NCI-H69 (cell line): ENCODE measurements at places on chromosomes 7 and 10.

- no peak for DNase-seq
These were observed 48.9 kb downstream of the PYROXD2 start for GRCh38 chr10:98366062-98366530.

GRCh38 chr7:155531681-155532080 lies 14.7 kb downstream of the CNPY1 start:
- no peak for DNase-seq

DNA sequence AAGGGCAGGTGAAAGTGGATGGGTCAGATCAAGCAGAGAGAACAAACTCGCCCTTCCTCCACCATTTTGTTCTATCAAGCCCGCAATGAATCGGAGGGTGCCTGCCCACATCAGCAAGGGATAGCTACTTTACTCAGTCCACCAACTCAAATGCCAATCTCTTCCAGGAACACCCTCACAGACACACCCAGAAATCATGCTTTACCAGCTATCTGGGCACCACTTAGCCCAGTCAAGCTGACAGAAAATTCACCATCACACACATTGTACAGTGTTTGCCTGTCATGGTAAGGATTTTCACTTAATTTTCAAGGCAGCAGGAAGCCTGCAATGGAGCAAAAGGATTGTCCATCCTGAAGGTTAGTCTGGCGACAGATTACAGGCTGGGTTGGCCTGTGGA lies 75.2 kb downstream of the FAM107B start:
- DNase-seq, result no peak

GRCh38 chr10:13721486-13721885 lies 134.7 kb downstream of the PRPF18 start:
- no peak for DNase-seq

GRCh38 chr10:80187465-80188409 lies 17.6 kb downstream of the ANXA11 start:
- DNase-seq, result peak; percentile 81

GRCh38 chr10:79374312-79375191 lies 27.3 kb downstream of the PPIF start:
- peak; percentile 59 for DNase-seq

- DNase-seq, result peak; percentile 68
These were observed 106.0 kb downstream of the GRID1 start for GRCh38 chr10:86260564-86260963.

GRCh38 chr7:75916259-75916658 lies 1.3 kb downstream of the POR start:
- no peak for DNase-seq

- DNase-seq, result peak; percentile 66
These were observed 24.6 kb upstream of the MKLN1 start for GRCh38 chr7:131302876-131303707.

- no peak for DNase-seq
These were observed 120.8 kb upstream of the RET start for GRCh38 chr10:42956045-42956444.

- peak; percentile 94 for DNase-seq
These were observed at the start of the genes MRM2 and NUDT1 for GRCh38 chr7:2241580-2242540. Gene MRM2 (minus strand): TSS chr7:2242205. CDS start chr7:2242169, 36 bp downstream. Gene NUDT1 (plus strand): TSS chr7:2242226. CDS start chr7:2244575, 2,349 bp downstream.

DNA sequence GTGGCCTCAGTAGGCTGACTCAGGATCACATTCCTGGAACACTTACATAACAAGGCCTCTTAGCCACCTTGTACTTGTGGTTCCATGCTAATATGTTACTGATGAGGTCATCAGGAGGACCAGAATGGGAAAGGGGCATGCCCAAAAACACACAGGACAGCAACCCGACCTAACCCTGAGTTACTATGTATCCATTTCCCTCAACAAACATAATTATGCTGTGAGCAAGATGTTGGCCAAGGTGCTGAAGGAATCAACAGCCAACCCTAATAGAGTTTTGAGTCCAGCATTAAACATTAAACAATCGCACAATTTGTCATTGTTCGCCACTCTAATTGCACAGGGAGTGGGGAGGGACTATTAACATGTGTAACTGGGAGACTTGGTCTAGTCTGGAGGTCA lies 129.4 kb downstream of the PLPP4 start:
- no peak for DNase-seq

- DNase-seq, result no peak
These were observed 15.6 kb downstream of the CUBN start for GRCh38 chr10:17113889-17114540.

GRCh38 chr7:120190566-120190965 lies 82.4 kb upstream of the KCND2 start:
- DNase-seq, result no peak

GRCh38 chr7:25619963-25620799 lies 391.9 kb upstream of the NPVF start:
- peak; percentile 49 for DNase-seq

DNA sequence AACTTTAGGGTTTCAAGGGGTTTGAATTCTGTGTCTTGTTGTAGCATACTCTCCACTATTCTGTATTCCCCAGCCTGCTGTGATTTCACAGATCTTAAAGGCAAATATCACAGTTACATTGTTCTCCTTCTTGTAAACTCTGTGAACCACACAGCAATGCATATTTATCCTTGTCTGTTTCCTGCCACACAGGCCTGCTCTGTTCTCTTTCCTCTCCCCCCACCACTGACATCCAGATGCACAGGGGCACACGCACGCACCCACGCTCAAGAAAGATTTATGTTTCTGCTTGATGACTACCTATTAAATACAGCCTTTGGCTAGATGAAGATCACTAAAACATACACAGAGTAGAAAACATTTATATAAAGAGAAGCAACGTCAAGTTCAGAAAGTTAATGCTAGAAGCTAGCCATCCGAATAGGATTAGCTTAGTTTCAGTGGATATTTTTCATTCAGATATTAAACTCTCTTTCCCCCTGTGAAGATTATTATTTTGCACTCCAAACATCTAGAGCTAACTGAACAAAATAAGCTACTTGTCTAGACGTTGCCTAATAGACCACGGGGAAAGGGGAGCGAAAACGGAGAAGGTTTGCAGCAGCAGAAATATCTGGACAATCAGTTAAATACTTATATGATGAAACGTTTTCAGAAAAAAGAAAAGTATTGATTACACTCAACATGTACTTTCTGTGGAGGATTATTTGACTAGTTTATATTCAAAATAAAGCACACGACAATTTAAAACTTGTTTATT lies 193.1 kb upstream of the SEMA3C start:
- DNase-seq, result peak; percentile 95

DNA sequence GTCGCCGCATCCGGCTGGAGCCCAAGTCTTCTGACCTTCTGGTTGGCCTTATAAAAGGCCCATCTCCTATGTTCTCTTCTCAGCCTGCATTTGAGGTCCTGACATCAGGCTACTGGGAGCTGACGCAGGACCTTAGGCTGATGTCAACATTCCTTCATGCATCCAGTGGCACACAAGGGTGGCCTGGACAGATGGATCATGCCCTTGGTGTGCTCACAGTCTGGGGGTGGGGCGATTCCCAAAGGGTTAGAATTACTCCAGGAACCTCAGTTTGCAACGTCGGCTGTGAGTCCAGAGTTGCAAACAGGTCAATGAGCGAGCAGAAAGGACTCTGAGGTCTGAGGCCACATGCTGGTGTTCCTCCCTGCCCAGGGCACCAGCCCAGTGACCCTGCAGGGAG lies 8.2 kb upstream of the CLIP2 start:
- no peak for DNase-seq

- no peak for DNase-seq
These were observed 50.4 kb upstream of the FAM3C start for GRCh38 chr7:121446526-121446925.

DNA sequence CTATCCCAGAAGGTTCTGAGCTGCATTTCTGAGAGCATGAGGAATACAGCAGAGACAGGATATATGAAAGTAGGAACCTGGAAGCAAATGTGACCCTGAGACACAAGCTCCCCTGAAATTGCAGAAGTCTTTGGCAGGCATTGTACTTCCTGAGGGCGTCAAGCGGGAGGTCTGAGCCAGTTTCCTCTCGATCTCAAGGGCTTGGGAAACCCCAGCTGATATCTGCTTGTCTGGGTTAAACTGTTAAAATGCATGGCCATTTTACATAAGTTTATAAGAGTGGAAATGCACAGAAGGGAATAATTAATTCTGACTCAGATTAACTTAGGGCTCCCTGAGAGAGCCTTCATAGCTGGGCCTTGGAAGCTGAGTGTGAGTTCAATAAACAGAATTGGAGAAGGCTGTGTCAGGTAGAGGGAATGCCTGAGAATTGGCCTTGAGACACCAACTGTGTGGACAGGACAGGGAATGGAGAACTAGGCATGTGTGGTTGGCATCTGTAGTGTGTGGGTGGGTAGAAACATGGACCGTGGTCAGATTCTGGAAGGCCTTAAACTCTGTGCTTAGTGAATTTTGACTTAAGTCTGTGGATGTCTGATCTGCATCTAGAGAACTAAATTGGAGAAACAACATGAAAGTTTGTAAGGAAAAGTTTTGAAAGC lies 53.3 kb downstream of the WIPF3 start:
- no peak for DNase-seq

- peak; percentile 54 for DNase-seq
These were observed 110.3 kb upstream of the GATA3 start for GRCh38 chr10:7944215-7944480.

GRCh38 chr7:2716488-2716887 lies 28.5 kb downstream of the AMZ1 start:
- DNase-seq, result no peak
